ENCODE measurements at places on chromosomes 7 and 10.

GRCh38 chr10:24446739-24447138, 237.8 kb downstream of the KIAA1217 start:
- DNase-seq = no peak

GRCh38 chr10:65846541-65846940, 1079.3 kb upstream of the LRRTM3 start:
- DNase-seq = no peak

GRCh38 chr10:118017071-118017740, 29.5 kb downstream of the RAB11FIP2 start:
- DNase-seq = no peak

DNA sequence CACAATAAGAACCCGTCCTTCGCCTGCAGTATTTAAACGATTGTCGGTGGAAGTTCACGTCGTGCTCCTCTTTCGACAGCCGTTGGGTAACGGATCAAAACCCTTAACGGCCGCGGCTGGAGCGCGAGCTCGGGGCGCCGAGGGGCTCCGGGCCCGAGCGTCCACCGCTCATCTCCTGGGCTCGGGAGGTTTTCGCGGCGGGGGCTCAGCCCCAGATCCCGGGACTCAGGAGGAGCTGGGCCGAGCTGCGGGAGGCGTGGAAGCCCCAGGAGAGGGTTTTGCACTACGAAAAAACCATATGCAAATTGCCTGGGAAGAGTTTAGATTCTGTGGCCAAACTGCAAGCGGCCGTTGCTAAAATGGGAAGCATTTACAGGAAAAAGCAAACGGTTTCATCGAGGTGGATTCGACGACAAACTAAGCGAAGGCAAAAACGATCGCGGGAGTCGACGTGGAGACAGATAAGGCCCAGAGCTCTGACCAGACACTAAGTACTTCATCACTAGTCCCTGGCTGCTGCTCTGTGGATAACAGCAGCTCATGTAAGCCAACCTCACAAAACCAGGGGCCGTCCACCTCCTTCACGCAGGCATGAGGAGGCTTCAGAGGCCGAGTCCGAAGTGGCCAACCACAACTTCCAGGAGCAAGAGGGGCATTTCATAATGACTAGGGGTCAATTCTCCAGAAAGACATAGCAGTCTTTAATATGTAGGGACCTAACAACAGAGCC, 129.7 kb downstream of the MARCHF5 start:
- DNase-seq = no peak

DNA sequence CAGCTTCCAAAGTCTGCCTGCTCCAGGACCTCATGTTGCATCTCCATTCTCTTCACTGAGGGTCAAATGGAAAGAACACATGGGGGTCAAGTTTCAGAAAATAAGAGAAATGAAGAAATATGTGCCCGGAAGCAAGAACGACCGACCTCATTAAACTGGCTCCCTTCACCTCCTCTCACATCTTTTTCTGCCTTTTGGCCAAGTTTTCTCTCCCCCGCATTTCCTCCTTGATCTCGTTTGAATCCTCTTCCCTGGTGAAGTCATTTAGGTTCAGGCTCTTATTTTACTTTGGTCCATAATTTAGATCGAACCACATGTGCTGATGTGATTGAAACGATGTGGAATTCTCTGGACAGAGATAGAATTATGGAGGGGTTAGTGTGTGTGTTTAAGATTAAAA, 44.2 kb downstream of the EGFR start:
- no peak for DNase-seq

DNA sequence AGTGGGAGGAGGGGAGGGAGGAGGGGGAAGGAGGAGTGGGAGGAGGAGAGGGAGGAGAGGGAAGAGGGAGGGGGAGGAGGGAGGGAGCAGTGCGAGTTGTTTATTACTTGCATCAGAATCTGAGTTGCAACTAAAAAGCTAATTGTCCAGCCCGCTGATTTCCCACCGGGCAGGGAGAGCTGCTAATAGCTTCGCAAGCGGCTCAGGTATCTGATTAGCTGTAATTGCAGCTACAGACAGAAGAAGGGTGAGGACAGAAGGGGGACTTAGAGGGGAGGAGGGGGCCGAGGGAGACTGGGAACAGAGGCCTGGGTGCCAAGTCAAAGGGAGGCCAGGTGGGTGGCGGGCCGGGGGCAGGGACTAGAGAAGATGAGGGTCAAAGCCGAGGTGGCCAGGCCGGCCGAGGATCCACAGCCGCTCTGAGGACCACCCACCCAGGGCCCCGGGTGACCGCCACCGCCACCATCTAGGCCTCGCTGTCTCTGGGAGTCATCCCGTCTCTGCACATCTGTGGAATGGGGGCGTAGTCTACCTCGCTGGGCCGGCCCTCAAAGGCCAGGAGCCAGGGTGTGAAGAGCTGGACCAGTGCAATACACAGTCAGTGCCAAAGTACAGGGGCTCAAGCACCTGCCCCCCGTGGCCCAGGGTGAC, 54.2 kb downstream of the MICALL2 start:
- no peak for DNase-seq

- no peak for DNase-seq
Measured at GRCh38 chr7:143979359-143979758, 20.8 kb upstream of the OR6B1 start.

Measured in activated CD8-positive, alpha-beta memory T cell treated with anti-CD3 and anti-CD28 coated beads for 1 hour (primary cell).